Choroid plexus epithelial cell (primary cell): ENCODE measurements at places on chromosomes 2 and 18.

- DNase-seq: peak; percentile 72
Observed at GRCh38 chr2:67234440-67234839, 162.7 kb upstream of the ETAA1 start.

DNA sequence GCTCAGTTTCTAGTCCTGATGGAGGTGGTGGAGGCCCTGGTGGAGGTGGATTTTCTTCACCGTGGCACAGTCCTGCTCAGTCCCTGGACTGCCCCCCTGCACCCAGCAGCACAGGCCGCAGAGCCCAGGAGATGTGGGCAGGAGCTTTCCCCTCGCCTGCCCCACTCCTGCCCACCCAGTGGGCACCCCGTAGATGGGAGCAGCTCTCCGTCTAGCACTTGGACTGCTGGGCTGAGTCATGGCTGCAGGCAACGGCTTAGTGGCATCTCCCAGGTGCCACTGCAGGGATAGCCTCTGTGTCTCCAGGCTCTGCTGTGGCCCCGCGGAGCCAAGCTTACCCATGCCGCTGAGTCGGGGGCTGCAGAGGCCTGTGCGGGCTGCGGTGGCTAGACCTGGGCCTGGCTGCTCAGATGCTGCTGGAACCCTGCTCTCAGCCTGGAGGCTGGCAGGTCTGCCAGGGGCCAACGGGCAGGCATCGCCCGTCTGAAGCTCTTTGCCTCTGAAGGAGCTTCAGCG, 92.3 kb upstream of the CTDP1 start:
- no peak for DNase-seq

GRCh38 chr2:201821080-201821479, 14.7 kb downstream of the CDK15 start:
- no peak for DNase-seq

GRCh38 chr2:168429988-168430387, 26.1 kb upstream of the CERS6 start:
- DNase-seq: no peak

GRCh38 chr2:144004742-144005141, 515.2 kb downstream of the ZEB2 start:
- DNase-seq: no peak

GRCh38 chr18:30727849-30728248, 314.7 kb downstream of the DSC3 start:
- DNase-seq: no peak

GRCh38 chr2:31802711-31803110, 208.1 kb downstream of the MEMO1 start:
- DNase-seq: no peak

DNA sequence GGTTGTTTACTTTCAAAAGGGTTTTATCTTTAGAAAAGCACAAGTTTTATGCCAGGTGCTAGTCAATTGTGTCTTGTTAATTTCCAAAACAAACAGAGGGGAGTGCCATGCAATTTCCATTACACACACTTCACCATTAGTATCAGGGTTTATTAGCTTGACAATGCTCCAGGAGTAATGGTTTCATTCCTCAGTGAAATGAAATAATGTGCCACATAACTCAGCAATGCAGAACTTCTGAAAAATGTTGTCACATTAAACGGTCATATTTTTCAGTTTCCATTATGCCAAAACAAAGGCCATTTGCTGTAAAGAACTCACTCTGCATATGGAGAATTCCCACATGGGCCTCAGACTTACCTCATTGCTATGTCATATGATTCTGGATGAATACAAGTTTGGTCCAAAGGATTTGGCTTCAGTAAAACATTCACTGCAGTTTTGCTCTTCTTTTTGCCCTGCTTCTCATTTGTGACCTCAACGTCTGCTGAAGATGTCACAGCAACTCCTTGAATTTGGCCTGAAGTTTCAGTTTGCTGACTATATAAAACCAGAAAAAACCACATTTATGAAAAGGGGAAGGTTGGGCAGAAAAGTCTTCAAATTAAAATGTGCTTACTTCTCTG, 198.2 kb downstream of the SRBD1 start:
- peak; percentile 61 for DNase-seq

DNA sequence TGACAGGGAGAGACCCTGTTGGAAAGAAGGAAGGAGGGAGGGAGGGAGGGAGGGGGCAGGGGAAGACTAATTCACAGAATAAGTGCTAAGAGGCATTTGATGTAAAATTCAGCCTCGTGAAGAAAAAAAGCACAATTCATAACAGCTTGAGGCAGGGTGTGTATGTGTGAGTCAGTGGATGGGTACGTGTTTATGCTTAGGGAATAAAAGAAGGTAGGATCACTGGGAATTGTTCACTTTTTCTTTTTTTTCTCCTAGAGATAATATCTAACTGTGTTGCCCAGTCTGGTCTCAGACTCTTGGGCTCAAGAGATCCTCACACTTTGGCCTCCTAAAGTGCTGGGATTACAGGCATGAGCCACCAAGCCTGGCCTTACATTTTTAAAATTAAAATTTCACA, 39.2 kb downstream of the WDR33 start:
- DNase-seq: peak; percentile 79

- DNase-seq: no peak
Observed at GRCh38 chr2:190720691-190721090, 71.8 kb downstream of the NAB1 start.
